NCI-H446 (cell line): ENCODE measurements at places on chromosomes 5 and 9.

DNA sequence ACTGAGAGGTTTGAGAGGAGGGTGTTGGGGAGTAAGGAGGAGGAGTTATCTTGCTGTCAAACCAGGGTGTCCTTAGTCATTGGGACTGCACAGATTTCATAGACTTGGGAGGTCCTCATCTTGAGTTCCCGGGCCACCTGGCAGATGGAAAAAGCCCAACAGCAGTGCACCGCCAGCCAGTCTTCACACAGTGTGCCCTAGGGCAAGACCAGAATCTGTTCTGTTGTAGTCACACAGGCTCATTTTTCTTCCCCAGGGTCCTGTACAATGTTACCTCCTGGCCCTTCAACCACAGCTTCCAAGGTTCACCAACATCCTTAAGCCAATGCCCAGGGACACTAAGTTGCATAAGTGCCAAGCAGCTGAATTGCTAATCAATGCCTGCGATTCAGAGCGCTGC, 21.0 kb downstream of the PLAC8L1 start:
- DNase-seq = no peak

DNA sequence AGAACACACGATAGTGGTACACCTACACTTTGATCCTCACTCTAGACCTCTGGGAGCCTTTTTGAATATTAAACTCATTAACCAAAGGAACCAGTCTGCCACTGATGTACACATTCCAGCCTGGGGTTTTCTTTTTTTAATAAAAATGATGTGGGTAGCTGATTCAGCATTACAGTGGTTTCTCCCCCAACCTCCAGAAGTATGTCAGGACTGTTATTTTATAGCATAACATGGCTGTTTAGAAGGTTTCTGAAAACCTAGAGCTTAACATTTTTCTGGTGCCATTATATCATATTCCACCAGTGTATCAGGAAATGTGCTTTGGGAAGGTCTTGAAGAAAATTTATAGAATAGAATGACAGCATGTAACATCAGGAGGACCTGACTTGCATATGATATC, 540.9 kb upstream of the WWC1 start:
- no peak for DNase-seq

DNA sequence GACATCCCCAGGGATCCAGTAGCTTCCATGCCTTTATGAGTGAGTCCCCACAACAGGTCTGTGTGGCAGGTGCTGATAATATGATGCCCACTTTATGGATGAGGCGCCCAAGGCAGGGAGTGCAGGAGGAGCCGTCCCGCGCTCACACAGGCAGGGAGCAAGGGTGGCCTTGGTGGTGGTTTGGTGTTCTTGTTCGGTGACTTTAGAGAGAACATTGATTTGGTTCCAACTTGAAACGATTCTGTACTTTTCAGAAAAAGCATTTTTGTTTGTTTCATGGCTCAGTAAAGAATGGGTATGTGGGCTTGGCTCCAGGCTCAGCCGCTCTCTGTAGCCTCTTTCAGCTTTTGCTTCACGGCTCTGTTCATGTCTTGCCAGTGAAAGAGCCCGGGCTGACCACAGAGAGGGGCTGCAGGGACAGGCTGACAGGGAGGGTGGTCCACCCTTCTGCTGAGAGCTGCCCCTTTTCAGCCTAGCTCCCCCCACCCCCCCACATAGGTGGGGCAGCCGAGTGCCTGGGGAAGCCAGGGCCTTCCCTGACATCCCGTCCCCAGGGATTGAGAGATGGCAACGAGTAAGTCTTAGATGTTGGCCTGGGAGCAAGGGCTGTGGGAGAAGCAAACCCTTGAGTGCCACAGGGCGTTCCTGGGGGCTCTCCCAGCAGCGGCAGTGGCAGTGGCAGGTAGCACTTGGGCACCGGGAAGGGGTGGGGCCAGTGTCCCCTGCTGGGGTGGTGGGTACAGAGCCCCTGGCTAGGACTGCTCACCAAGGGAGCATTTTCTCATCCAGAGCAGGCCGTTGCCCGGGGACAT, 28.0 kb downstream of the NCS1 start:
- DNase-seq = peak; percentile 47

DNA sequence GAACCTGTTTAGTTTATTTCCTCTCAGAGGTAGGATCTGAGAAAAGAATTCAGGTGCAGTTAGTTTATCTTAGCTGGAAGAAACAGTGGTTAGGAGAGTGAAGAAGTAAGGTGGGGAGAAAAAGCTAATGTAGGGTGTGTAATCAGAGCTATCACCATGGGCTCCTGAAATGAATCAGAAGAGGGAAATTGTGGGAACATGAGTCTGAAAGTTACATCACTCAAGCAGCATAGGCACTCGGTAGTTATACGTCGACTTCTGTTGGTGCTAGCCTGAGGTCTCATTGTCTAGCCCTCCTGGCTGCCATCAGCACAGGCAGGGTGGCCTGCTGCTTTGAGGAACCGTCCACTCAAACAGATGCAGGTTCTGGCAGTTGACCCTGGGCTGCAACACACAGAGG, 56.7 kb upstream of the NPR3 start:
- no peak for DNase-seq

GRCh38 chr5:68250661-68251298, 35.2 kb downstream of the PIK3R1 start:
- no peak for DNase-seq

GRCh38 chr9:20616808-20617207, 5.5 kb downstream of the MLLT3 start:
- no peak for DNase-seq

- DNase-seq = peak; percentile 28
These were observed 4.9 kb downstream of the MRPL22 start for GRCh38 chr5:154945695-154946301.

DNA sequence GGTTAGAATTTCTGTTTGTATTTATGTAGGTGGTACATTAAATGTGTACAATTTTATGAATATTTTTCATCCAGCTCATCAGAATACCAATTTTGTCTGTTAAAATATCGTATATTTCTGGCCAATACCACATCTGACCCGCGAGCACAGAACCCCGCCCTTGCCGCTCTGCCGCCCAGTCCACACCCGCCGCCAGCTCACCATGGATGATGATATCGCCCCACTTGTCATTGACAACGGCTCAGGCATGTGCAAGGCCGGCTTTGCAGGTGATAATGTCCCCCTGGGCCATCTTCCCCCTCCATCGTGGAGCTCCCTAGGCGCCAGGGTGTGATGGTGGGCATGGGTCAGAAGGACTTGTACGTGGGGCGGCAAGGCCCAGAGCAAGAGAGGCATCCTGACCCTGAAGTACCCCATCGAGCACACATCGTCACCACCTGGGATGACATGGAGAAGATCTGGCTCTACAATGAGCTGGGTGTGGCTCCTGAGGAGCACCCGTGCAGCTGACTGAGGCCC, 153.2 kb downstream of the CAVIN4 start:
- DNase-seq = no peak

GRCh38 chr5:148880197-148880596, 53.8 kb downstream of the ADRB2 start:
- no peak for DNase-seq

DNA sequence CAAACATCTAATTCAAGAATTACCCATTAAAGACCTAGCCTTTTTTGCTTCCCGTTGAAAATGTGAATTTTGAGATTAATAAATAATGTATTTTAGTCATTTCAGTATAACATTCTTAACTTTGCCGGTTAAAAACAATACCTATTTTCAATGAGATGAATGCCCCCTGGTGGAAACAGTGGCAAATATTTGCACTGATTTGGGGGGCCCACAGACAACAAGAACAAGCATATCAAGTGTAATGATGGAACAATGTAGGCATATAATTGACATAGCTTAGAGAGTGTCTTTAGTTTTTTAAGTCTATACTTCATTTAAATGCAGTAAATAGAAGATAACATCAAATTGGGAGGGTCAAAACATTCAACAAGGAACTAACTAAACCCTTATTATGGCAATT, 111.9 kb downstream of the NTRK2 start:
- no peak for DNase-seq

- no peak for DNase-seq
These were observed 695.1 kb downstream of the NR2F1-AS1 start for GRCh38 chr5:92885950-92886349.

DNA sequence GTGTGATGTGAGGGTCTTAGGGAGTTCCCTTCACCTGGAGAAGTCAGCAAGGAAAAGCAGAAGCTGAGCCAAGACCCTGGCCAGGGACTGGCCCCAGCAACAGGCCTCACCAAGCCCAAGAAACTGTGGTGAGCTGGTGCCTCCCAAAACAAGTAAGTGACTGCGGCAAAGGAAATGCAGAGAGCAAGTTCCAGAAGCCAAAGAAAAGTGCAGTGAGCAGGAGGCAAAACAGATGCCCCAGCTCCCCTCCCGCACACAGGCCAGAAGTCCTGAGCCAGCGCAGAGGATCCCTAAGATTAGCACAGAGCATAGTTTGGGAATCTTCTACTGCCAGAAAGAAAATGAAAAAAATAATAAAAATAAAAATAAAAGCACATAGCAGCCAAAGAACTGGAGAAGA, 13.2 kb downstream of the MED27 start:
- no peak for DNase-seq

DNA sequence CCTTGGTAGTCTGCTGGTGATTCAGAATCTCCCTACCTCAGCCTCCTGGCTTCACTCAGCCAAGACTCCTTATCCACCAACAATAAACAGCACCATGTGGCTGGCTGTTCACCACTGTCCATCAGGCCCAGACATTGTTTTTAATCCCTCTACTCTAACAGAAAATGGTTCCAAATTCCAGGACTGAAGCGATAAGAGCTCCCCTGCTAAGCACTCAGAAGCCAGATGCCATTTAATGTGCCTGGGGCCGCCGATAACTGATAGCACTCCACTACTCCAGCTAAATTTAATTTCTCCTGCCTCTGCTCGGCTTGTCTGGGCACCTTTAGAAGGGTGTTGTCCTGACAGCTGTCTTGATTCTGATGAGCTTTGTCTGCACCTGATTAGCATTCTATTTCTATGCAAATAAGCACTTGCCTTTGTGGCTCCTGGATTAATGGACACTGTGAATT, 47.1 kb downstream of the ZNF622 start:
- DNase-seq = no peak

GRCh38 chr9:4430432-4431261, 59.6 kb upstream of the SLC1A1 start:
- DNase-seq = no peak

GRCh38 chr5:151684690-151685361, 1.9 kb downstream of the SPARC start:
- DNase-seq = no peak
